ENCODE measurements at places on chromosomes 2 and 18. TPM values are rescaled to one million over a fixed set of nuclear protein-coding genes. Genes with fewer than 3 reads are reported as not detected.
A peak's percentile ranks its signal among the peaks of the same experiment; 100 is the strongest.

- DNase-seq: no peak
Observed at GRCh38 chr2:205465791-205466190, 216.5 kb upstream of the NRP2 start.

- DNase-seq: peak; percentile 49
Observed at GRCh38 chr2:149313512-149313972, 16.8 kb upstream of the LYPD6 start.

DNA sequence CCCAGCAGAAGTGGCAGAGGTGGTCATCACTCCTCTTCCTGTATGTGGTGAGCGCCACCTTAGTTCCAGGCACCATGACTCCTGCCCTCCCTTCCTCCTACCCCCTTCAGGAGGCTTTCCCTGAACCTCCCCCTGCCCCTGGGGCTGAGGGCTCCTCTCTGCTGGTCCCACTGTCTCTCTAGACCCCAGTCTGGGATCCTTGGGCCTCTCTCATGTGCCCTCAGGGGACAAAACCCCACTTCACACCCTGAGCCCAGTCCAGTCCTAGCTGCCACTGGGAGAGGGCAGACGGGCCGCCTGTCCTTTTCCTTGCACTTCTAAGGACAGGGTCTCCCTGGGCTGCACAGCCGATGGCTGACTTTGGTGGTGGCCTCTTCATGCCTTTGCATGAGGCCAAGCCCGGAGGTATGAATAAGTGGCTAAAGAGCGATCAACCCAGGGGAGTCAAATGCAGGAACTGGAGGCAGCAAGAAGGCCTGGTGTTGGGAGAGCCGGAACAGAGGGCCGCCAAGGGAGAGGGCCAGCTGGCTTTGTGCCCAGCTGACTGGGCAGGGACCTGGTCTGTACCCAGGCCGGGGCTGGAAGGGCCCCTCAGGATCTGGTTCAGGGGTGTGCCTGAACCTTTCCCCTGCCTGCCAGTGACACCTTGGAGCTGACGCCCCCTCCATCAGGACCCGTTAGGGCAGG, 29.5 kb downstream of the GLI2 start:
- no peak for DNase-seq

GRCh38 chr2:65554765-65555591, 122.6 kb upstream of the SPRED2 start:
- DNase-seq: peak; percentile 79

- no peak for DNase-seq
Observed at GRCh38 chr18:67651438-67651837, 134.9 kb upstream of the DSEL start.

Gene GRHL1
- 0.40 TPM for total RNA-seq

Gene PRKAG3
- not detected for total RNA-seq

- DNase-seq: no peak
Observed at GRCh38 chr2:53854678-53855077, 5.1 kb downstream of the GPR75 start.

- DNase-seq: peak; percentile 44
Observed at GRCh38 chr2:215870088-215870490, 143.3 kb downstream of the MREG start.

Gene UGT1A9
- not detected for total RNA-seq

DNA sequence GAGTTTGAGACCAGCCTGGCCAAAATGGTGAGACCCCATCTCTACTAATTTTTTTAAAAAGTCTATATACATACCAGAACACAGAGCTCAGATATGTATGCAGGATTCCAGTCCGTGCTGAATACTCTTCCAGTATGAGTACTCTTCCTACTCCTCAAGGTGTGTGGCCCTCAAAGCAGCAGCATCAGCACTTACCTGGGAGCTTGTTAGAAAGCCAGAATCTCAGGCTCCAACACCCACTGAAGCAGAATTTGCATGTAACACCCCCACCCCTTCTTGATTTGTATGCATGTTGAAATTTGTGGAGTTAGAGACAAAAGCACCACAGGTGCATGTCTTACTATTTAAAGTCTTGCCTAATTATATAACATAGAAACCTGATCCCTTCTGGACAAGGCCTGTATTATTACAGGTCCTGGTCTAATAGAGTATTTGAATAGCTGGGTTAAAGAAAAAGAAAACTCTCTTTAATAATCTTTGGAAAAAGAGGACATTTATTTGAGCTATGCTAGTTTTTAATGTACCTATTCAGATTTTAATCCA, 50.3 kb upstream of the NFE2L2 start:
- no peak for DNase-seq

GRCh38 chr2:42089340-42089925, 41.6 kb downstream of the PKDCC start:
- DNase-seq: no peak

DNA sequence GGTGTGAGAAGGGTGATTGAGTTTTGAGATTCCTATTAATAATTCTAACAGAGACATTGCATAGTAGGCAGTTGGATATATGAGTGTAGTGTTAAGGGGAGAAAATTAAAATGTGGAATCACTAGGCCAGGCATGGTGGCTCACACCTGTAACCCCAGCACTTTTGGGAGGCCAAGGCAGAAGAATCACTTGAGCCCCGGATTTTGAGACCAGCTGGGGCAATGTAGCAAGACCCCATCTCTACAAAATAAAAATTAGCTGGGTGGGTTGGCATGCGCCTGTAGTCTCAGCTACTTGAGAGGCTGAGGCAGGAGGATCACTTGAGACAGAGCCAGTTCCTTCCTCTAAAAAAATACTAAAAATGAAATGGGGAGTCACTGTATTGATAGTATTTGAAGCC, 150.6 kb downstream of the MCFD2 start:
- DNase-seq: no peak

DNA sequence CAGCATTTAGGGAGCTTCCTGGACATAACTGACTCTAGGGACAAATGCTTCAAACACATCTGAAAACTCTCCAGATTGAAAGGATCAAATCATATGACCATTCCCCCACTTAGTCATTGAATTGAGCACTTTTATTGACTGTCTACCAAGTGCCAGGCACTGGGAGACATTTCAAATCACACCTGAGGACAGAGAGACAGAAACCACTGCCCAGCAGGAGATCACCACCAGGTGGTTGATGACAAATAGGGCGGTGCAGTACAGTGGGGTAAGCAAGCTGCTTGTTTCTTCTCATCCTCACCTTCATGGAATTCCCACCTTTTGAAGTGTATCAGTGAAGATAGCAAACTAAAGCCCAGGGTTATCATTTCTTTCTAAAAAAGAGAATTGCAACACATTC, 19.0 kb upstream of the CXCR4 start:
- no peak for DNase-seq

DNA sequence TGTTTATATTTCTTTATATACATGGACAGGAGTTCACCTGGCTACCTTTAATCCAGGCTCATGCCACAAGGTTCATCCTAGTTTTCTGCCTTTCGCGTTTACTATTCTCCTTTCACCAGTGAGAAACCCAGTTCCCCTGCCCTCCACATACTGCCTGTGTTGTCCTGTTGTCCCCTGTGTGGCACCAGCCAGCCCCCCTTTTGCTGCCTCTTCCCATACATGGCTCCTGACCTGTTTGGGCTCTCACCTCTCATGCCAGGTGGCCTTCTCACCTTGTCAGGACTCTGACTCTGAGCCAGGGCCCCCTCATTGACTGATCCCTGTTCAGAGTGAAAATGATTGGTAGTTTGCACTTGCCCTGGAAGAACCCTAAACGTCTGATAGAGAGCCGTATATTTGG, 13.6 kb downstream of the ASB1 start:
- DNase-seq: no peak

Gene SEPTIN2
- 350 TPM for total RNA-seq

DNA sequence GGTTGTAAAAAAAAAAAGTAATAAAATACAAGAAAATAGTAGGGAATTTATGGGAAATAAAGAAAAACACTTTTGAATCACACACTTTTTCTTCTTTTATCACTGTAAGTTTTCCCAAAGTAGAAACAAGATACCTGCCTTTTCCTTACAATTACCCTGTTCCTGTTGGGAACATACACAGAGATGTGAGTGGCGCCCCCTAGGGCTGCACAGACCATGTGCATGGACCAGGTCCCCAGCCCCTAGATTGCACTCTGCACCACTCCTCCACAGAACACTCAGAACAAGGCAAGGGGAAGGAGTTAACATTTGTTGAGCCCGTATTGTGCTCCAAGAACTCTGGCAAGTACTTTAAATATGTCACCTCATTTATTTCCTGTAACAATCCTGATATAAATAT, 118.7 kb upstream of the NRP2 start:
- no peak for DNase-seq

Gene NPPC
- not detected for total RNA-seq

DNA sequence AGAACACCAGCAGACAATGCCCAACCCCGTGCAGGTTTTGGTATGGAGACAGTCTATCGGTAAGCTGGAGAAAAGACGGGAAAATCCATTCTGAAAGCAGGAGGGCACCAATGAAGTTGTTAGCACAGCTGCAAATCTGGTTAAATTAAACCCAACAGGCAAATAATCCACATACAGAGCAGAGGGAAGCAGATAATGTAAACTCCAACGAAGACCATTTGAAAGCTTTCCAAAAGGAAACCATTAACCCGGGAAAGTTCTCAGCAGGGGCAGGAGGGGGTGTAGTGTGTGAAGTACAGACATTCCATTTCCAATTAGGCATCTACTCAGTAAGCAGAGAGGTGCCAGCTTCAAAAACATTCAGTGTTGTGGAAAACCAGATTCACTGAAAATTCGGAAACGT, 10.3 kb downstream of the EDAR start:
- no peak for DNase-seq

Gene IL36G
- not detected for total RNA-seq

- DNase-seq: no peak
Observed at GRCh38 chr2:186031229-186031628, 292.6 kb downstream of the FSIP2 start.

- peak; percentile 23 for DNase-seq
Observed at GRCh38 chr2:85353876-85354285, 447 bp downstream of the RETSAT start.

- no peak for DNase-seq
Observed at GRCh38 chr18:62999921-63000320, 284.6 kb downstream of the PHLPP1 start.

Gene CNRIP1
- 36.4 TPM for total RNA-seq

- no peak for DNase-seq
Observed at GRCh38 chr2:65620524-65620923, 188.1 kb upstream of the SPRED2 start.

- DNase-seq: peak; percentile 58
Observed at GRCh38 chr18:47075098-47075883, 39.9 kb upstream of the ELOA2 start.

DNA sequence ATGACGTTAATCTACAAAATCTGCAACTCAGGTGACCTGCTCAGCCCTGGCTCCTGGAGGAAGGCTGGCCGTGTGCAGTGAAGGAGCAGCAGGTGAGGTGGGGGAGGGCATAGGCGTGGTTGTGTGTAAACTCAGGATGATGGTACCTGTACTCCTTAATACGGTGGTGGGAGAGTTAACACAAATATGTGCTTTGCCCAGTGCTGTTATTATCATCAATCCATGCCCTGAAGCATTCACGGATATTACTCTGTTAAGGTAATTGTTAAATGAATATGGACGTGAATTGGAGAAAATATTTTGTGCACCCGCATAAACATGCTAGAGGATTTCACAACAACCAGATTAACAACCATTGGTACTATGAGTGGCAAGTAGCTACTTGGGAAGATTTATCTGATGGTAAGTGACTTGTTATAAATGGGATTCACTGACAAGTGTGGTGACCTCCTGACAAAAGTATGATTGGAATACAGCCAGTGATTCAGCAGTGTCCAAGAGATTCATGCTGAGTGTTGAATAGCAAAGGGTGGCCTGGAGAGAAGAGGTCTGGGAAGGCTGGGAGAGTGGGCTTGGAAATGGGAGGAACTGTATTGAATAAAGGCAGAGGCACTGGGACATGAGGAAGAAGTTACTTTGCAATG, 194.1 kb downstream of the TPGS2 start:
- no peak for DNase-seq

DNA sequence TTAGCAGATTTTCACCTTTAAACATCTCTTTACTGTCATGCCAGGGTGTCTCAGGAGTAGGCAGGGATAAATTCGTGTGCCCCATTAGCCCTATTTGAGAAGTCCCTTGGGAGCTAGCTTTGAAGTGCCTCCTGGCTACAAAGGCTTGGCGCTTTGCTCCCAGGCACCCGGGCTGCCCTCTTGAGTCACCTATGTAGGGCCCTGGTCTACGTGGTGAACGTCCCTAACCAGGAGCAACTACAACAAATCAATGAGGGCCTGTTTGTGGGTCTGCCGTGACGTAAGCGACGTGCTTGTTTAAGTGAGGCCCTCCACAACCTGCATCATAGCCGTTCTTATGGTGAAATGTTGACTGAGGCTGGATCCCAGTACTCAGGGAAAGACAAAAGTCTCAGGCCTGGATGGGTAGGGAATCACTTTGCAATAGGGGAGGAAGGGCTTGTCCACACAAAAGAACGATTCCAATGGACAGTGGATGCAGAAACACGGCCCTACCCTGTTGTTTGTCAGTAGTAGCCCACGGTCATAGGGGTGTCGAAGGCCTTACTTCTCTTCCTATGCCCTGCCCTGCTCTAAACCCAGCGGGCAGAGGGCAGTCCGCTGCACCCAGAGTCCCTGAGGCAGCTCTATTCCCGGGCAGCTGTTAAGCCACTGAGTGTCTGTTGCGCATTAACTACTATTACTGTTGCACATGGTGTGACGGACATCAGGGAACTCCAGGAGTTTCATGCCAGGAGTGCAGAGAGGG, 93.9 kb downstream of the INHBB start:
- DNase-seq: no peak

Gene TNFRSF11A
- 0.06 TPM for total RNA-seq

DNA sequence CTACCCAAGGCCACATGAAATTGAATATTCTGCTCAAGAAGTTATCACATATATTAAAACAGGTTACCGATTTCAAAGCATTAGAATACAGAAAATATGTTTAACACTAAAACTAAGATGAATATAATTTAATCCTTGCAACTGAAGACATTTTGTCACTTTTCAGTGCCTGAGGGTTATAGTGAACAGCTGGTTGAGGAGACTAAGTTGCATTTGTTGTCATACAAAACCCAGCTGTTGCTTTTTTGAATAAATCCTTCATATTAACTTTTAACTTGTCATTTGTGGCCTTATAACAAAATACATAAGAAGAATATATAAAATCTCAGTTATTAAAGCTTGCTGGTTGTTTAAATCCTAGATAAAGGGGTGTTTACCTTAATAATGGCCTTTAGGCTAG, 37.5 kb downstream of the RBKS start:
- DNase-seq: peak; percentile 41
